CD4-positive, alpha-beta T cell treated with Interleukin-17A for 4 hours (primary cell): ENCODE measurements at places on chromosomes 12 and 14.

DNA sequence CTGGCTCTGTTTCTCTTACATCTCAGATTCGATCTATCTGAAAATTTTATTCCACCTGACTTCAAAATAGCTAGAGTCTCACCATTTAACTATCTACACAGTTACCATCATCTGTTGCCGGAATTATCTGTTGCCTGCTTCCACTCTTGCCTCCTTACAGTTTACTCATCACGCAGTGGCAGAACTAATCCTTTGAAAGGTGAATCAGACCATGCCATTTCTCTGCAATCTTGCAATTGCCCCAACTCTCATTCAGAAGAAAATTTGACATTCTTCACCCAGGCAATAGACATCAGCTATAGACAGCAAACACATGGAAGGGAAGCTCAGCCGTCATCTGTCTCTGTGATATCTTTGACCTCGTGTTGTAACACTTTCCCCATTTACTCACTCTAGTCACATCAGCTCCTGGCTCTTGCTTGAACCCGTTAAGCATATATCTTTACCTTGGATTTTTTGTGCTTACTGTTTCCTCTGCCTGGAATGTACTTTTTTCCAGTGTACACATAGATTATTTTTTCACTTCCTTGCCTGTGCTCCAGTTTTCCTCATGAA, 85.5 kb downstream of the PDE3A start:
- no peak for DNase-seq

- DNase-seq, result no peak
These were observed 1093.2 kb downstream of the TMEM121 start for GRCh38 chr14:106619606-106620005.

- DNase-seq, result no peak
These were observed 232.0 kb downstream of the PPM1H start for GRCh38 chr12:62703011-62703380.

DNA sequence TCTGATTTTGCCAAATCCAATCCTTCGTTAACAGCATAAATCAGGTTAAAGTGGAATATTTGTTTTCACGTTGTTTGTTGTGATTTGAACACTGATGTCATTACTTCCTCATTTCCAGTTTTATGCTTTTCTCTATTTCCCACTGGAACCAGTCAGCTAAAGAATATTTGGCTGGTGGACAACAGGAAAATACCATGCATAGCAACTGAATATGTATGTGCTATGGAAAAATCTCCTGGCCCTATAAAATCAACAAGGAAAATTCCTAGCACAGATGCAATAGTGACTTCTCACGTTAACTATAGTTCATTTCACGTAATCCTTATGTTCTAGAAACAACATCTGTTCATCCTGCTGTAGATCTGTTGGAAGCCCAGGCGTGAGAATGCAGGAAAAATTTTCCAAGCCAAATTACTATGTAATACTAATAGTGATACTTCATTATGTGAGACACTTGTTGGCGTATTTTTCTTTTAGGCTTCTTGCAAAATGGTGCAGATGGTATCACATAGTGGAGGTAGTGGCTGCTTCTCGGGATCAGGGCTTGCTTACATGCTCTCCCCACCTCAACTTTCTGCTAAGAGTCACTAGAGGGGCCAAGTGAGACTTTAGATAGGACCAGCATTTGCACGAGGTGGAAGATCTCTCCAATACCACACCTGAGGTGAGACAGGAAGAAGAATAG, 86.3 kb upstream of the USP44 start:
- no peak for DNase-seq

DNA sequence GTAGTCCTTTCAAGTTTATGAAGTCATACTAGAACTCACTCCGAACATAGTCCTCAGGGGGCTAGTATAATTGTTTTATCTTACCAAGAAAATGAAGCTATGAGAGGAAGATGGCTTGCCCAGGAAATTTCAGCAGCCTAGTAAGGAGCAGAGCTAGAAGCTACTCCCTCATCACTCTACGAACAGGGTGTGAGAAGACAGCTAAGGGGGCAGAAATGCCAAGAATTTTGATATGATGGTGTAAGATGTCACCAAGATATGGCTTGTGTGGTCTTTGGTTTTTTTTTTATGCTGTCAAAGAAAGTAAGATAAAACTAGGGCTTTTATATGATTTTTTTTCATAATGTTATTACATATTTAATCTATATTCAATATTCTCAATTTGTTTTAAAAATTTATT, 47.6 kb downstream of the PRICKLE1 start:
- no peak for DNase-seq

- DNase-seq, result no peak
These were observed 59.8 kb upstream of the RBM19 start for GRCh38 chr12:114025935-114026334.

- DNase-seq, result peak; percentile 65
These were observed 154.9 kb upstream of the ATP2B1 start for GRCh38 chr12:89863493-89863938.

DNA sequence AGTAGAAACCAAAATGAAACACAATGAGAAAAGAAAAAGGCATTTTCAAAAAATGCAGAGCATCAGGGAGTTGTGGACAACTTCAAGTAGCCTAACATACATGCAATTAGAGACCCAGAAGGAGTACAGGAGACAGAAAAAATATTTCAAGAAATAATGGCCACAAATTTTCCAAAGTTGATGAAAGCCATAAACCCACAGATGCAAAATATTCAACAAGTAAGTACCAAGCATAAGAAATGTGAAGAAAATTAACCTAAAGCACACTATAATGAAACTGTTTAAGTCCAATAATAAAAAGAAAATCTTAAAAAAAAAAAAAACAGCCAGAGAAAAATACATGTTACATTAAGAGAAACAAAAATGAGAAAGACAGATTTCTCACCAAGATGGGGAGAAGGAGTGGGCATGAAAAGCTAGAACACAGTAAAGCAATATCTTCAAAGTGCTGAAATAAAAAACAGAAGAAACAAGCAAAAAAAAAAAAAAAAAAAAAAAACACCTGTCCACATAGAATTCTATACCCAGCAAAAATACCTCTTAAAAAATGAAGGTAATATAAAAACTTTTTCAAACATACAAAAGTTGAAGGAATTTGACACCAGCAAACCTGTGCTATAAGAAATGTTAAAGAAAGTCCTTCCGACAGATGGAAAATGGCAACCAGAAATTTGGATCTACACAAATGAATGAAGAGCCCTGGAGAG, 77.1 kb downstream of the PRKAB1 start:
- no peak for DNase-seq

GRCh38 chr14:82419933-82420332, 886.3 kb upstream of the SEL1L start:
- no peak for DNase-seq

GRCh38 chr12:27869567-27869966, 89.5 kb upstream of the MANSC4 start:
- DNase-seq, result no peak

DNA sequence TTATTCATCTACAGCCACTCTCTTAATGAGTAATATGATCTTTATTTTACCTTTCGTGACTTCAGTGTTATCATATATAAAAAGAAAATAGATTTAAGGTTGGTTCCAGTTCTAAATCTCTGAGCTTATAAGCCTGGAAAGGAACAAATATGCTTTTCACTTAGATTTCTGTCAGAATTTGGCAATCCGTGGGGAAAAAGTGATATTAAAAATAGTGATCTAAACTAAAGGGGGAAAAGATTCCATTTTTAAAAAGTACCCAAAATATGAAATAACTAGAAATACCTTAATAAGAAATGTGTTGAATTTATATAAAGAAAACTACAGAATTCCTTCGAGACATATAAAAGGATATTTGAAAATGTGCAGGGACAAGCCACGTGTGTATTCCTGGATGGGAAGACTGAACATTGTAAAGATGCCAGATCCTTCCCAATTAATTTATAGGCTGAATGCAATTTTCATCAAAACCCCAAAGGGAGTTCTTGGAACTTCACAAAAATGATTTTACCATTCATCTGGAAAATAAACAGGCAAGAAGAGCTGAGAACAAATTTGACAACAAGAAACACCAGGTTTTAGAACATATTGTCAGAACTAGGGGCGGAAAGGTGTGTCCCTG, 142.5 kb downstream of the EFCAB11 start:
- no peak for DNase-seq

GRCh38 chr12:102948941-102949352, 8.5 kb upstream of the ASCL1 start:
- peak; percentile 60 for DNase-seq

- DNase-seq, result no peak
These were observed 38.2 kb upstream of the TMX1 start for GRCh38 chr14:51201890-51202289.

DNA sequence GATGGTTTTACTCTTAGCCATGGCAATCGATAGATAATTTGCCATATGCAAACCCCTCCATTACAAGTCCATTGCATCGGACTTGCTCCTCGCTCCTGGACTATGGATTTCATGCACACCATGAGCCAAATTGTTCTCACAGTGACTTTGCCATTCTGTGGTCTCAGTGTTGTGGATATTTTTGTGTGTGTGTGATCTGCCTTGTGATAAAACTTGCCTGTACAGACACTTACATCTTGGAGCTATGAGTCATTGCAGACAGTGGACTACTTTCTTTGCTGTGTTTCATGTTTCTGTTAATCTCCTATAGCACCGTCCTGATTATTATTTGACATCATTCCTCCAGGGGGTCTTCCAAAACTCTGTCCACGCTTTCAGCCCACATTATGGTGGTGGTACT, 8.4 kb upstream of the OR4K13 start:
- no peak for DNase-seq

DNA sequence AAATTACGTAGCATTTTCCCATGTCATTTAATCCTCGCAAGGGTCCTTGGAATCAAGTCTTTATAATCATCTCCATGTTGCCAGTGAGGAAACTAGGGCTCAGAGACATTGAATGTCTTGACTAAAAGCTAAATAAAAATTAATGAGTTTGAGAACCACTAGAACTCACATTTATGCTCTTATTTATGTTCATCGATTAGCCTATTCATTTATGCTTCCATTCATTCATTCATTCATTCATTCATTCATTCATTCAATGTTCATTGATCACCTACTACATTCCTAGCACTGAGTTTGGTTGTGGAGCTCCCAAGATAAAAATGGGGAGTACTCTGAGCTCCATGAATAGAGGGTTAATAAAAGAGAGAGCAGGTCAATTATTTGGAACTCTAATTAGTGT, 59.7 kb downstream of the KCNA1 start:
- no peak for DNase-seq

- DNase-seq, result no peak
These were observed 114.2 kb downstream of the KCNK10 start for GRCh38 chr14:88208858-88209257.

DNA sequence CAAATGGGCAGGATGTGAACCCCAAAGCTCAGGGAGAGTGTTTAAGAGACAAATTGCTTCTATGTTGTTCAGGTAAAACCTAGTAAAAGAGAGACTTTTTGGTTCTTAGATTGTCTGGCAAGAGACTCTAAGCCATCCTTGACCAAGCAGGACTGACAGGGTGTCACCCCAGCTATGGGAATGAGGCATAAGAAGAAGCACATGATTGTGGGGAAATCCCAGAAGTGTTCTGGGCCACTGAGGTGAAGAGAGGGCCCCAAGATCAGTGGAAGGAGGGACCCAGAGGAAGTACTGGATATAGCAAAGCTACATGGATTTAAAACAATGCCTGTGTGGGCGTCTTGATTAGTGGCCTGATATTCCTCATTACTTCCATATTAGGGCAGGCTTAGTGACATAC, 99.0 kb downstream of the SAMD4A start:
- no peak for DNase-seq

DNA sequence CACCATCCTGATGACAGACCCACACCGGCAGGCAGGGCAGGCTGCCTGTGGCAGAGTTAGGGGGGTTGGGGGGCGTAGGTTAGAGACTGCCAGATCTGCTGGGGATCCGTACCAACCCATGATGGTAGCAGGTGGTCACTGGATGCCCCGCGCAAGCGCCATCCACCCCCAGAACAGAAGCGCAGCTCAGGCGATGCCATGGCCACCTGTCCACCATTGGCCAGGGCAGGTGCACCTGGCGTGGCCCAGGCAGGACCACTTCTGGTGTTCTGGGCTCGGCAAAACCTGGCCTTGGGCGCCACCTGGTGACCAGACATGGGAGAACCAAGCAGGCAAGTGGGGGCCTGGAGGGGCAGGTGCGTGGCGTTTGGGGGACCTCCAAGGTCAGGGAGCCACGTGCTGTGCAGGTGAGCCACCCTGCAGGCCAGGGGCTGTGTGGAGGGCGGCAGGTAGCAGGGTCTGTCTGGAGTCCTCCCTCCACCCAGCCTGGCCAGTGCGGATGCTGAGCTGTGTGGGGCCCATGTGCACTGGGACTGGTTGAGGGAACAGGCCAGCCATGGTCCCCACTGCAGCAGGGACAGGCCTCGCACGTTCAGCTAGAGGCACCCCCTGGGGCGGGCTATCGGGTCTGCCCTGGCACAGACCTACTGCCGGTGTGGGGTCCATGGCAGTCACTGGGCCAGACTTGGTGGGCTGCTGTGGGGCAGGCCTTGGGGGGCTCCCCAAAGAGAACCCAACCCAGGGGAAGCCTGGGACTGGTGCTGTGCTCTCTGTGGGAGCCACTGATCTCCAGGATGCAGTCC, 15.6 kb downstream of the BAG5 start:
- peak; percentile 86 for DNase-seq

GRCh38 chr12:123364532-123365024, at the start of gene SBNO1:
TSS of gene SBNO1 (minus strand) at chr12:123364847. CDS start at chr12:123350441, 14,406 bp downstream.
- peak; percentile 94 for DNase-seq

GRCh38 chr12:87305481-87305880, 723.7 kb downstream of the C12orf50 start:
- no peak for DNase-seq

- DNase-seq, result no peak
These were observed 46.3 kb downstream of the PTPRQ start for GRCh38 chr12:80490329-80490728.

DNA sequence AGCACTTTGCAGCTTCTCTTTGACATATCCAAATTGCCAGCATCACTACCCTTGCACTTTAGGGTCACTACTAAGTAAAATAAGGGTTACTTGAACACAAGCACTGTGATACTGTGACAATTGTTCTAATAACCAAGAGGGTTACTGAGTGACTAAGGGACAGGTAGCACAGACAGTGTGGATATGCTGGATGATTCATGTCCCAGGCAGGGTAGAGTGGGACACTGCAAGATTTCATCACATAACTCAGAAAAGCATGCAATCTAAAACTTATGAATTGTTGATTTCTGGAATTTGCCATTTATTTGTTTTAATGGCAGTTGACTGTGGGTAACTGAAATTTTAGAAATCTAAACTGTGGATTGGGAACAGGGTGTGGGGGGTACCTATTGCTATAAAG, 218.8 kb downstream of the KITLG start:
- DNase-seq, result no peak

GRCh38 chr12:54368025-54368708, 3.9 kb upstream of the GPR84 start:
- DNase-seq, result no peak

DNA sequence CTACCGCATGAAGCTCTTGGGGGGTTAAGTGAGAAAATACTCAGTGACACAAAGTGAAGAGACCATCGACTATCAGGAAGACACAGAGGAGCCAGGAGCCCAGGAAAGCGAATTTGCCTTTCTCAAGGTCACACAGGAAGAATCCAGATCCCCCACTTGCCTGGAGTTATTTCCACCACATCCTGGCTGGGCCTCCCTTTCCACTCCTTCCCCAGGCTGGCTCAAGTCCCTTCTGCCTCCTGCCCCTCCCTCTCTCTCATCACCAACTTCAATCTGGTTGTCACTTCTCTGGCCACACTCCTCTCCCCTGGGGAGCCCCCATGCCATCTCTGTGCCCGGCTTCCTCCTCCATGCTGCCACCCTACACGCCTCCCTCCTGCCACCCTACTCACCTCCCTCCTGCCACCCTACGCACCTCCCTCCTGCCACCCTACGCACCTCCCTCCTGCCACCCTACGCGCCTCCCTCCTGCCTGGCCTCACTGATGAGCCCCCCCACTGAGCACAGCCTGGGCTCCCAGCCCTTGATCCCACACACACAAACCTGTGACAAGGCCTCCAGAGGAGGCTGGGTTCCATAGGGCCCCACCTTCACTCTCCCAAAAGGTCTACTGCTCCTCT, 6.3 kb downstream of the SCNN1A start:
- no peak for DNase-seq
